AG09319 (cell line): ENCODE measurements at places on chromosomes 12 and 14.
A peak's percentile ranks its signal among the peaks of the same experiment; 100 is the strongest.

DNA sequence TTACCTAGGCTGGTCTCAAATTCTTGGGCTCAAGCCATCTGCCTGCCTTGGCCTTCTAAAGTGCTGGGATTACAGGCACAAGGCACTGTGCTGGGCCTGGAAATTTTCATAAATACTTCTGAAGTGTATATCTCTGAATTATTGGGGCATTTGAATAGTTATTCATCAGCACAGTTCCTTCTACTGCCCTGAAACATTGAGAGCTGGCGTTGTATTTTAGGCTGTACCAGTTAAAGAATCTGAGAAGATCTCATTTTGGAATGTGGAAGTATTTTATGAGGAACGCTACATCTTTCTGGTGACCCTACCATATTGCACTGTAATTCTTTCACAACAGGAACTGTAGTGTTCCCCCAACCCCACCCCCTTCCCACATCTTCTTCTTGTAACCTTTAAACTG lies 349.0 kb upstream of the RGS6 start:
- no peak for DNase-seq

- DNase-seq: no peak
Measured at GRCh38 chr12:55727643-55728185, 1.1 kb downstream of the CD63 start.

DNA sequence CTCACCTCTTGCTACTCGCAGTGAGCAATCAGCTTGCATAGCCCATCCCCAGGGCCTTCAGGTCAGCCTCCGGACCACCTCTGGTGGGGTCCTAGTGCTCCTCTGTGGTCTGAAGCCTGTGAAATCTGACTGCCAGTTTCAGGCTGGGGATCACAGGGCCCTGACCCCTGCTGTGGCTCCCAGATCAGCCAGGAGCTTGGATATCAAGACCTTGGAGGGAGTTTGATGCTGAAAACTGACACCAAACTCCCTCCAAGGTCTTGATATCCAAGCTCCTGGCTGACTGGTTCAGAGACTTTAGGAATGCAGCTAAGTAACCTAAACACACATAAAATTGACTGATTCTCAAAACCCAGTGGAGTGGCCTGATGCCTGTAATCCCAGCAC lies 19.8 kb upstream of the DHRS4 start:
- DNase-seq: no peak

GRCh38 chr14:89304972-89305703 lies 111.9 kb downstream of the FOXN3 start:
- no peak for DNase-seq

DNA sequence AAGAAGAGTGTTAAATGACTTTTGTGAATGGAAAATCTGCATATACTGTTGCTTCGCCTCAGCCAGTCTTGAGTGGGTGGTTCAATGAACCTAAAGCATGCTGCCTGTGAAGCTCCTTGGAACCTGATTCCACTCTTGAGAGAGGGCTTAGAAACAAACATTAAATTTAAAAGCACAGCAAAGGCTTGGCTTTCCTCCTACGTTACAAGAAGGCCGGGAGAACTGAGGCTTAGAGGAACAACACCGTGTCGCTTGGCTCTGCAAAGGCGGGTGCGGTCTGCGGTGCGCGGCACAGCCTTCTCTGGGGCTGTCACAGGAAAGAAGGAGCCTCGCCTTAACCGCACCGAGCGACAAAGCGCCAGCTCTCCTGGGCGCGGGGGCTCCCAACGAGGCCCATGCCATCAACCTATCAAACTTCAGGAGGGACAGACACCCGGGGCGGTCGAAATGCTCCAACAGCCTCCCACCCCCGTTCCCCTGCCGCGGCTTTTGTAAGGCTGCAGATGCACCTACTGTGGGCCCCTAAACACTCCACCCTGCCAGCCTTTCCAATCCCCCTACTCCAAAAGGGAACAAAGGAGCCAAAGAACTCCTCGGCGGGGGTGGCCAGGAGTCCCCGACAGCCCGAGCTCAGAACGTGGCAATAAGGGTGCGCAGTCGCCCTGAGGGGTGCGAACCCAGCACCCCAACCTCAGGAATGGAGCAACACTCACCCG lies 729 bp downstream of the OSBPL8 start:
- DNase-seq: no peak

DNA sequence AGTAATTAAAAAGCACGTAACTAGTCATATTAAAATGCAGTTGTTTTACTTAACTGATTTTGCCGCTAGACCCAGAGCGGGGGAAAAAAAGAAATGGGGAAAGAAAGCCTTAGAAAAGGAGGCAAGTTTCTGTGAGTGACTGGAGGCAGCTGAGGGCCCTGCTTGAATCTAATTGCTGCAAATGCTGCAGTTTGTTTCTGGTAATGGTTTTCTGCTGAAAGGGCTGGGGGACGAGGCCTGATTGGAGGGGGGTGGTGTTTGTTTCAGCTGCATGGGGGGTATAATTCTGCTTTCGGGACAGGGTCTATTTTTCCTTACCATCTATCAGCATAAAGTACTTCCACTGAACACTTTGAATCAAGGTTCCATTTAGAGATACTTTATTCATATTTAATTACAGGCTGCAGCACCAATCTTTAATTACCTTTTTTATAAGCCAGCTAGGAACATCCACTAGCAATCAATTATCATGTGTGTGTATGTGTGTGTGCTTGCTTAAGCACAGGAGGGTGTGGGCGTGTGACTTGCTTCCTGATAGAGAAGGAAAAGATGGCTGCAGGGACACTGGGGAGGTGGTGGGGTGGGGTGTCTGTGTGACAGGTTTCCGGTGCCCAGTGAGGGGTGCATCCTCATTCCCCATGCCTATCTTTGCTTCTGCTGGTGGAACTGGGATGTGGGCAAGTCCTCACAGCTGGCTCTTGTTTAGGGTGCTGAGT lies 83.4 kb downstream of the ADCK1 start:
- DNase-seq: no peak

DNA sequence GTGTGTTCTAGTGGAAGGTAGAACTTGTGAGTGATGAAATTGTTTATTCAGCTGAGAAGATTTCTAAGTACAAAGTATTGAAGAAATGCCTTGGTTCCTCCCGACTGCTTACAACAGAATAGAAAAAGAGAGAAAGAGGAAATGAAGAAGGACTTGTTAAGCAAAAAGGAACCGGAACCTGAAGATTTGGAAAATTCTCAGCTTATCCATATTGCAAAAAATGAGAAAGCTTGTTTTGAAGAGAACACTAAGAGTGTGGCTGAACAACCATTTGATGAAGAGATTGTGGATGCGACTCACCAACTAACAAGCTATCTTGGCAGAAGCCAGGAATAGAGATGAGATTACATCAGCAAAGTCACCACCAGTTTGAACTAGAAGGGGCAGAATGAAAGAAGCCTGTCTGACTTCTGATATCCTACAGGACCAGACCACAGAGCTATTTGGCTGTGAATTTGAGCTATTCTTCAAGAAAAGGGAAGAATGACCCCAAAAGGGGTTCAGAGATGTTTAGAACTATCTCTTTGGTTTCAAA lies 15.1 kb downstream of the NDUFA9 start:
- peak; percentile 38 for DNase-seq

GRCh38 chr12:69366796-69367195 lies 7.3 kb downstream of the YEATS4 start:
- no peak for DNase-seq

- DNase-seq: no peak
Measured at GRCh38 chr14:105102361-105102870, 37.2 kb upstream of the GPR132 start.

- DNase-seq: no peak
Measured at GRCh38 chr12:118480235-118480634, 103.9 kb downstream of the SUDS3 start.

GRCh38 chr14:103140316-103141109 lies 17.3 kb downstream of the TNFAIP2 start:
- no peak for DNase-seq

DNA sequence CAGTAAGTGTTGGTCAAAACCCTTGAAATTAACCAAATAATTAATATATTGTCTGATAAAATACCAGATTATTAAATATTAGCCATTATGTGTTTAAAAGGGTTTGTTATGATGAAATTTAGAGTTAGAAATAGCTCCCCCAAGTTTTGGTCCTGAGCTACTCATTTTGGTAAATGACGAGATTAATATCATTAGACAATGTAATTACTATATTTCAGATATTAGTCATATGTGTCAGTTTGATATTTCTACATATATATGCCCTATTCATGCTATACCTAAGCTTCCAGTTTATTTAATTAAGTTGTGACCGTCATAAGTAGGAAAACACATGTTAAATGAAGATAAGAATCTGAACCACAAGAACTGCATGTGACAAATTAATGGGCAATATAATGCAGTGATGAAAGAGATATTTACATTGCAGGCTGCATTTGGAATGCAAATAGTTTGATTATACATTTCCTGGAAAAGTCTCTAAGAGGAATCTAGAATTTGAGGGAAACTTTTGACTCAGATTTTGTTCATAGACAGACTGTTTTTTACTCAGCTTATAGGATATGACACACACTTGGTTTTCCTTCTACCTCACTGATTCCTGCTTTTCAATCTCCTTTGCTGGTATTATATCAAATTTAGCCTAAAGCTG lies 70.5 kb downstream of the TBC1D30 start:
- DNase-seq: no peak

DNA sequence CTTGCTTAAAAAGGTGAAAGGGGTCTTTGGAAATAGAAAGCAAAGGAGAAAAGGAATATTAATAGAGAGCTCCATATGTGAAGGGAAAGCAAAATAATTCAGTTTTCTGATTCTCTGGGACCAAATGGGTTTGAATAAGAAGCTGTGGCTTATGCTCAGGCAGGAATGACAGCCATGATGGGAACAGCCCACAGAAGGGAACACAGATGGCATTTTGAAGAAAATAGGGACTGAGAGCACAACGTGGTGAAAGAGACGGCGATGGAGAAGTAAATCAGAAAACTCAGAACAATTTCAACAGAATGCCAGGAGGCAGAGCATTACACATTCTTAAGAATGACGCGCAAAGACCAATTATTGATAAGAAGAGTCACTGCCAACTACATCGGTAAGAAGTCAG lies 102.8 kb downstream of the STXBP6 start:
- DNase-seq: no peak

- DNase-seq: no peak
Measured at GRCh38 chr14:50821510-50822464, 9.2 kb downstream of the NIN start.

DNA sequence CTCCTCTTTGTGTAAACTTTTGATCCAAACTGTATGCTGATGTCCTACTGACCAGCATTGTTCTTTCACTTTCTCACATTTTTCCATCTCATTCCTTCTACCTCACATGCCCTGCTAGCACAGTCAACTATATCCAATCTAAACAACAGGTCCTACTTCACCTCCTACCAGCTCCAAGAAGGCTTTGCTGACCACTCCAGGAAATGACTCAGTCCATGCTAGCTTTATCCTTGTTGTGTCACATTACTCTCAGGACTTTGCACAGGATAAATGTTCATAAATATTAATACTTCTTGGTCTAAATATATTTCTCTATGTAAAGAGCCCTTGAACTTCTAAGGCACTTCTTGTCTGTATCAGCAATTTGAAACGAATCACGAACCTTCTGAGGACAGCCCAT lies 64.9 kb upstream of the PCED1B start:
- DNase-seq: no peak

GRCh38 chr14:49989966-49990365 lies 97.1 kb downstream of the ARF6 start:
- DNase-seq: no peak

DNA sequence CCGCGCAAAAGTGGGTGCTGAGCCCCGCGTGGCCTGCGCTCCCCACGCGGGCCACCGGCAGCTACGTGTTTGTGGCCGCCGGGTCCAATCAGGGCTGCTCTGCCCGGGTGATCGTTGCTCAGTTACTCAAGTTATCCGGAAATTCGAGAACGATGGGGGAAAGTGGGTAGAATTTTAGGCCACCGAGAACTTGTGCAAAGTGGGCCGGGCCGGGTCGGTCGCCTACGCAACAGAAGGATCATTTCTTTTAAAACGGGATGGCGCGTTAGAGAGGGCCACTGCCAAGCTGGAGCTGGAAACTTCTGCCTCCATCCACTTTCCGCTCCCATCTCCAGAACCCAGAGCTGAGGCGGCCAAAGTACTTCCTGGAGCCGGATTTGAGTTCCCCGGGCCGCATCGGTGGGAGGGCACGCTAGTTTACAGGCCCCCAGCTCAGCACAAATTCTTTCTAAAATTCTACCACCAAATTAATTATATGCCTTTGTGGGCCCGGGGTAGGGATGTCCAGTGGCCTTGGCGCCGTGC lies 3.5 kb downstream of the RFX4 start:
- DNase-seq: no peak

GRCh38 chr14:104436047-104436591 lies 143.4 kb upstream of the C14orf180 start:
- DNase-seq: no peak

- no peak for DNase-seq
Measured at GRCh38 chr14:82641050-82641540, 1107.4 kb upstream of the SEL1L start.

DNA sequence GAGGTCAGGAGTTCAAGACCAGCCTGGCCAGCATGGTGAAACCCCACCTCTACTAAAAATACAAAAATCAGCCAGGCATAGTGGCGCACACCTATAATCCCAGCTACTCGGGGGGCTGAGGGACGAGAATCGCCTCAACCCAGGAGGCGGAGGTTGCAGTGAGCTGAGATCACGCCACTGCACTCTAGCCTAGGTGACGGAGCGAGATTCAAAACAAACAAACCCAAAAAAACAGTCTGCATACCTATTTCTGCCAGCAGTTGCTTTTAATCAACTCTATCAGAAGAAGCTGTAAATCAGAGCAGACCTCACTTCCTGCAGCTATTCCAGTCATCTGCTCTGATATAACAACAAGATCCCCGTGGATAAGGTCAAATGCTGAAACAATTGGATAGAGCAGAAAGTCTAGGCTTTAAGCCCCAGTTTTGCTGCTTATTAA lies 50.5 kb downstream of the LIMA1 start:
- no peak for DNase-seq

DNA sequence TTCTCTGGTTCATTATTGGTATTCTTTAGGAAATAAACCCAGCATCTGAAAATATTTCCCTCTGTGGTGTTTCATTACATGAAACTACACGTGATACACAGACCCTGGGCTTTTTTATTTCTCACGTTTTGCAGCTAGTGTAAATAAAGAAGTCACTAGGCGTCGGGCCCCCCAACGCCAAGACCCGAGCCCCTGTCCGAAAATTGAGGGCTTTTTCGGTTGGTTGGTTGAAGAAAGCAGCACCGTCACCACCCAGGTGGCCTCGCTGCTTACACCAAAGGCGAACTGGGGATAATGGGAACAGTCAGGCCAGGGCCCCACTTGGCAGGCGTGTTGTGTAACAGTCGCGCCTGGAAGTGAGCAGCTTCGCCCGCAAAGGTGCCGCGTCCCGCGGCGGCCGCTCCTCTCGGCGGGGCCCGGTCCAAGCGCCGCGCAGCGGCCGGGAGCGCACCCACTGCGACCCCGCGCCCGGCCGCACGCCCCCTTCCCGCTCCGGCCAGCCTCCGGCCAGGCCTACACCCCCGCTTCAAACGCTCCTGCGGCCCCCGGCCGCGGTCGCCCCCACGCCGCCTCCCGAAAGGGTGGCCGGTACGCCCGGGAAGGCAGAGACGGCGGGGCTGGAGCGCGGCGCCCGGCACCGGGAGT lies 1.2 kb downstream of the DUSP16 start:
- no peak for DNase-seq

- DNase-seq: no peak
Measured at GRCh38 chr14:34593740-34594375, 36.1 kb downstream of the SNX6 start.
